ENCODE measurements at places on chromosomes 1 and 21.

DNA sequence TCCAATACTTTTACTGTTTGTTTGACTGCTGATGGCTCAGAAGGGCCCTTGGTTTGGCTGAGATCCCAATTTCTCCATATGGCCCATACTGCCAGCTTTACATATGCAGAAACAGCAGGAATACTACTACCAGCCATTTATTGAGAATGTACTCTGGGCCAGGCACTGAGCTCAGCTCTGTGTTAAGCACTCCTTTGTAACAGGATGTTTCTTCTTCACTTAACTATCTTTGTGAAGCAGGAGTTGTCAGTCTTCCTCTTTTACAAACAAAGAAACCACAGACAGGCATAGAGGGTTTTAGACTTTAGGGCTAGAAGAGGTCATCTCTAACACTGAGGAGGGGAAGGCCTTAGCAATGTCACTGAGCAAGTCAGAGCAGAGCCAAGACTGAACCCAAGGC, 8.3 kb downstream of the HMGCL start:
- no peak for DNase-seq

- no peak for DNase-seq
Measured at GRCh38 chr21:35586305-35586704, 474.0 kb downstream of the SETD4 start.

DNA sequence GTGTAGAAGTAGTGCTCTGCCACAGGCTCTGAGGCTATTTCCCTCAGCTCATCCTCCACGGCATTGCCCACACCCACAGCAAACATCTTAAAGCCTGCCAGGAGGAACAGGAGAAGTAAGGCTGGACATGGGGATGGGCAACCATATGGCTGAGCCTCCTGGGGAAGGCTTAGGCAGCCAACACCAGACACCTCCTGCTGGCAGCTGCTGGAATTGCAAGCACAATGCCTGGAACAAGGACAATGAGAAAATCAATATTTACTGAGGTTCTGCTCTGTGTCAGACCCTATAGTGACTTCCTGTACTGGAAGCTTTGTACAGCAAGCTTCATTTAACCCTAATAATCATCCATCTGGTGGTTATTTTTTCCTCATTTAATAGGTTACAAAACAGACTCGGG, 8.2 kb downstream of the MATN1 start:
- peak; percentile 52 for DNase-seq

DNA sequence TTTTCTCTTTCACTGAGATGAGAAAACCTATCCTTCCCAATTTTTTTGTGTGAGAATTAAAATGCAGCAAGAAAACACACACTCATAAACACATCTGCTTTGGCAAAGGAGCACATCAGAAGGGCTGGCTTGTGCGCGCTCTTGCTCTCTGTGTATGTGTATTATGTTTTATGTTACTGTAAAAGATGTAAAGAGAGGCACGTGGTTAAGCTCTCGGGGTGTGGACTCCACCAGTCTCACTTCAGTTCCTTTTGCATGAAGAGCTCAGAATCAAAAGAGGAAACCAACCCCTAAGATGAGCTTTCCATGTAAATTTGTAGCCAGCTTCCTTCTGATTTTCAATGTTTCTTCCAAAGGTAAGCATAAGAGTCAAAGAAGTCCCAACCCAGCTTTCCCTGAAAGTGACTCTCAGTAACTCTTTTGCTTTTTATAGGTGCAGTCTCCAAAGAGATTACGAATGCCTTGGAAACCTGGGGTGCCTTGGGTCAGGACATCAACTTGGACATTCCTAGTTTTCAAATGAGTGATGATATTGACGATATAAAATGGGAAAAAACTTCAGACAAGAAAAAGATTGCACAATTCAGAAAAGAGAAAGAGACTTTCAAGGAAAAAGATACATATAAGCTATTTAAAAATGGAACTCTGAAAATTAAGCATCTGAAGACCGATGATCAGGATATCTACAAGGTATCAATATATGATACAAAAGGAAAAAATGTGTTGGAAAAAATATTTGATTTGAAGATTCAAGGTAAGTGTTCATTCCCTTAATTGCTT, at the start of gene CD2:
CD2 (plus strand) TSS at position 233 of the 780 bp plus-strand sequence; CDS start at position 296, 63 bp downstream.
- DNase-seq = no peak

DNA sequence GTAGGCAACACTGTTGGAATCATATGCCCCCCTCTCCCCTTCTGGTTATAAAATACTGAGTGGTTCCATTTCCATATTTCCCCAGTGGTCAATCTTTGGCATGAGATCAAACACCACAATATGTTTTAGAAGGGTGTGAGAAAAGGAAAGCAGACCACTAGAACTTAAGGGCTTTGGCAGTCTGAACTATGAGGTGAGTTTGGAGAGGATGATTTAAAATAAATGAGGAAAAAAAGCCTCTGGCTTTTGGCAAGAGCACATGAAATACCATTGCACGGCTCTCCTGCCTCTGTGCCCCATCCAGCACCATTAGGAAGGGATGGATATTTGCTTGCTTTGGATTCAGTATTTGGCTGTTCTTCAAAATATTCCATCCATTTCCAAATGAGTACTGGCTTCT, 339.5 kb upstream of the C1orf87 start:
- no peak for DNase-seq

GRCh38 chr1:119222271-119222670, 81.8 kb upstream of the WARS2 start:
- DNase-seq = no peak

GRCh38 chr1:34742667-34743270, 12.1 kb upstream of the GJB5 start:
- peak; percentile 81 for DNase-seq

DNA sequence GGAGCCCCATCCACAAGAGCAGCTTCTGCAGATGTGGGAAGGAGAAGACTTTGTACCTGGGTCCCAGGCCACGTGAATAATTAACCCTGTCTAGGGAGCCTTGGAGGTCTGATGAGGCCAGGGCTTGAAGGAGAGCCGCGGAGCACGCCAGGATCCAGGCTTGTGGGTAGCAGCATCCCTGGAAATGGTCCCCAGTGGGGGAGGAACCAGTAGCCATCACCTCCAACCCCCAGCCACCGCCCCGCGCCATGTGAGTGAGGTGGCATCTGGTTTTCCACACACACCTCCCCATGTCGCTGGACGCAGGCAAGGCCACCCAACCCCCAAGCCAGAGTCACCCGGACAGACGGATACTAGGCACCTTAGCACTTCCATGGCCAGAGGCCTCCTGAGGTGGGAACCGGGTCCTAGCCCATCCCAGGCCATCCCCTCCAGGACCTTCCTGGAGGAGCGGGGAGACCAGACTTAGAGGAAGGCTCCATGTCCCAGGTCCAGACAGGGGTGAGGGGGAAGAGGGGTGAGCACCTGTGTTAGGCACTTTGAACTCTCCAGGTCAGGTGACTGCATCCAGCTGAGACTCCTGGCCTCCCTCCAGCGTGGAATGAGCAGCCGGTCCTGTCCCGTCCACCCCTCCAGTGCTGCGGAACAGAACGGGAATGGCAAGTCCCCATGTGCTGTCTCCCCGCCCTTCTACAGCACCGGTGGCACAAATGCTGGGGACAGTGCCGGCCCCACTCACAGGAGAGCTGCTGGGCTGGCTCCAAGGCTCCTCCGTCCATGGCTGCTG, 53.2 kb downstream of the RIPK4 start:
- DNase-seq = no peak

DNA sequence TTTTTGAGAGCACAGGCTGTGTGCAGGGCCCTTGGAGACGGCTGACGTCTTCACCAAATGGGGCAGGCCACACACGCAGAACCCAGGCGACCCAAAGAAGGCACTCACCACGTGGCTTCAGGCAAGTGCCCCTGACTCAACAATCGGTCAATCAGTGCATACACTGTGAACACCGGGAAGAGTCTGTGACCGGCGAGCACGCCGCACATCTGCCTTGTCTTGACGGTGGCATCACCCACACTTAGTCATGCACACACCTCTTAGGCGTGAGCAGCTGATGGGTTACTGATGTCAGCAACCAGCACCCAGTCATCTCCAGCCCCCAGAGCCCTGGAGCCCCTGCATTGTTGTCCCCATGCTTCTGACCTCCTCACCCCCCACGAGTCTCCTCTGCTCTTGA, 4.9 kb upstream of the LRRC3 start:
- DNase-seq = no peak

- peak; percentile 70 for DNase-seq
Measured at GRCh38 chr1:119372503-119373086, 4.0 kb downstream of the HAO2 start.

- no peak for DNase-seq
Measured at GRCh38 chr1:89529196-89529595, 4.6 kb downstream of the LRRC8B start.

- DNase-seq = no peak
Measured at GRCh38 chr1:64482720-64483119, 12.8 kb downstream of the CACHD1 start.

DNA sequence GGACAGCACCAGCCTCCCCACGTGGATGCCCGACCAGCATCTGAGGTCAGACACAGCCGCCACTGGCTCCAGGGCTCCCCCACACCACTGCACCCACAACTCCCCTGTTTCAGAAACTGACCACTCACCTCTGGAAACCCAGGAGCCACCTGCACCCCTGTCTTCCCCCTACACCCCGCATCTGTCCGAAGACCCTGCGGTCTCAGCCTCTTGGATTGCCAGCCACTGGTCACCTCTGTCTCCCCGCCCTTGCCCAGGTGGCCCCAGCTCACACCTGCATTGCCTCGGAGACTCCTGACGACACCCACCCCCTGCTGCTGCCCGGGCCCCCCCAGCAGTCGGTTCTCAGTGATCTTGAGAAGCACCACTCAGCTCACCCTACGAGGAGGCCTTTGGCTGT, 21.3 kb upstream of the NPHP4 start:
- no peak for DNase-seq

DNA sequence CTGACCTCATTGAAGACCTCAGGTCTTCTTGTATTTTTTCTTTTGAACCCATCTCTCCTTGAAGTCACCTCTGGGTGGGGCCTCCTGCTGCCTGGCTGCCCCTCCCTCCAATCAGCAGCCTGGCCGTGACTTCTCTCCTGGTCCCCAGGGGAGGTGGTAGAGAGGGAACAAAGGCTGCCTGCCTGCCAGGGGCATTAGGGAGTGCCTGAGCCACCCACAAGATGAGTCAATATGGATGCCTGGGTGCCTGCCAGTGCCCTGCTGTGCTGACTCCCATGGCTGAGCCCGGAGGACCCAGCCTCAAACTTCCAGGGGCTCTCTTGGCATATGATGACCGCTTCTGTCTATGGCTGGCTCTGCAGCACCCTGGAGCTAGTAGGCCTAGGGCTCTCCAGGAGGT, 5.3 kb upstream of the CDCP2 start:
- no peak for DNase-seq

DNA sequence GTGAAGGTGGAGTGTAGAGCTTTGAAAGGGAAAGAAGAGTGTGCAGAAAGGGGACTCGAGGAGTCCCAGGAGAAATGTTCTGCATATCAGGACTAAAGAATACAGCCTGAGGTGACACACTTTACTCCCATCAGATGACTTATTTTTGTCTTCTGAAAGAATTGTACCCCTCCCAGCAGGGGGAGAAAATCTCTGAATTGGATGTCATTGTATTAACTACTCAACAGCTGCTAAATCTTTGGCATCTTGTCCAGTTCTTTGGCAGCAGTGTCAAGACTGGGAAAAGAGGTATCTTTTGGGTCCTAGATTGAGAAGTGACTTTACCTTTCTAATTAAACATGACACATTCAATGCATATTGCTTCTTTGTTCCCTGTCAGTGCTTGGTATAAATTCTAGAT, 18.9 kb downstream of the UBE4B start:
- no peak for DNase-seq

DNA sequence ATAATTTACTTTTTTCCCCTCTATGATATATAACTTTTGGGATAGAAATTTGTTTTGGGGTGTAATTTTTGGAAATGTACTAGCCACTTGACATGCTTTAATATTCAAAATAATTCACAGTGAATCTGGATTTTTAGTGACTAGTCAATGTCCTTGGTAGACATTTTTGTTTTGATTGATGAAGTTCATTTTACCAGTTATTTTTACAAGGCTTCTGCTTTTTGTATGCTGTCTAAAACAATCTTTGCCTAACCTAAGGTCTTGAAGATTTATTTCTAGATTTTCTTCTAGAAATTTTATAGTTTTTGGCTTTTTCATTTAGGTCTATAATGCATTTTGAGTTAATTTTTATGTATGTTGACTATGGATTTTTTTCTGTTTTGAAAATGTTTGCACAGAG, 30.9 kb downstream of the DISP1 start:
- DNase-seq = no peak

DNA sequence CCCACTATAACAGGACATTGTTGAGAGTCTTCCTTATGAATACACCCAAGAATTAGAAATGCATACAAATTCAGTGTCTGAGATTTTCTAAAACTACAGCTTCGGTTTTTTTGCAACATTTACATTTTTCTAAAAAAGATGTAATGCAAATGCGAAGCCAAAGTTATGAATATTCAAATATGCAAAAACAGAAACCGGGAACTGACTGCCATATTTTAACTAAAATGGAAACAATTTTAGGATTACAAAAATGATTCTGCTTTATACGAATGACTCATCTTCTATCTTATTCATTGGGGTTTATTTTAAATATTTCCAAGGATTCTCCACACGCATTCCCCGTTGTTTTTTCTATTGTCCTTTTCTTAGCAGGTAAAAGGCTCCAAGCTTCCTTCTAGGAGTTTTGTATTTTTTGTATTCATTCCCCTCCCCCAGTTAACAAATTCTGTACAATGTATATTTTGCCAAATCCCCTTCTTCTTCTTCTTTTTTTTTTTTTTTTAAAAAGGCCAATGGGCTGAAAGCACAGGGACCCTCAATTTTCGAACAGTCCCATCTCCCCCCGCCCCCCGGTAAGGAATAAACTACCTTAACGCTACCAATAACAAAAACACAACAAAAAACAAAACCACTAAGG, 1.0 kb downstream of the ARPC5 start:
- DNase-seq = peak; percentile 84

GRCh38 chr1:18681423-18681835, 50.8 kb downstream of the PAX7 start:
- peak; percentile 61 for DNase-seq

GRCh38 chr1:151325646-151326429, 1.4 kb downstream of the PI4KB start:
- no peak for DNase-seq
